IgD-negative memory B cell (primary cell): ENCODE measurements at places on chromosomes 1 and 21. TPM values are rescaled to one million over a fixed set of nuclear protein-coding genes. Genes with fewer than 3 reads are reported as not detected.

LCE3E gene
- not detected for polyA plus RNA-seq

HES3 gene
- polyA plus RNA-seq: not detected

FCGR3A gene
- polyA plus RNA-seq: 4.4 TPM

INKA2 gene
- polyA plus RNA-seq: 1.3 TPM

WDTC1 gene
- 8.5 TPM for polyA plus RNA-seq

C8A gene
- polyA plus RNA-seq: not detected

C8B gene
- polyA plus RNA-seq: not detected
